Endodermal cell (in vitro differentiated cells): ENCODE measurements at places on chromosomes 13 and 19. TPM values are rescaled to one million over a fixed set of nuclear protein-coding genes. Genes with fewer than 3 reads are reported as not detected.

ZNF439 gene
- total RNA-seq, result 0.38 to 0.65 TPM (median 0.47 TPM) in 3 replicates

DNA sequence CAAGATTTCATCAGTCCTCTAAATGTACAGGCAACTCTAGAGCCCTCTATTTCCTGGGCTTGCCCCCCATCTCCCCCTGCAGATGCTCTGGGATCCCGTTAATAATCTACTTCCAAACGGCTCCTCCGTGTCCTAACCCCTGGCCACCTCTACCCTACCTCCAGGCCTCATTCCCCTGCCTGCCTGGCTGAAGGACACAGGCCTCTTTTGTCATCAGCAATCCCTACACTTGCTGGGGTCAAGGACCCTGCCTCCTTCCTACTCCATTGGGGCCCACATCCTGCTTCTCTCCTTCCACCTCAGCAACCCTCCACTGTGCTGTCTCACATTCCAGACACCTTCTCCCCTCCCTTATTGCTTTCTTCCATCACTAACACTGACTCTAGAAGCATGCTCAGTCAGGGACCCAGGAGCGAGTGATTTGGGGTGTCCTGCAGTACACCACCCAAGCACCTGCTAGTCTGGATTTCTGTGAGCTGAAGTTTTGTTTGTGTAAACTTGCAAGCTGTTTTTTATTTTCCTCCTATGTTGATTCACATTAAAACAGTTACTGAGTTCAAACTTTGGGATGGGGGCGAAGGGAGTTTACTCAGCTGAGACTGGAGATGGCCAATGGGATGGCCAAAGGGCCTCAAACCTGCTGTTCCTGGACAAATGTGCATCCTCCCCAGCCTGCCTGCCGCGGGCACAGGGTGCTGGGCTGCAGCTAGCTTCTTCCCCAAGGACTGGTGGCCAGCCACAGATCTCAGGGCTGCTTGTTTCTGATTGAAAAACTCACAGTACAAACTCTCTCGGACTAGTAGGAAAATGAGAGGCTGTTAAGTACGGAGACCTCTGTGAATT lies 314.7 kb downstream of the FOXO1 start:
- no peaks in the 10 kb centered on the region for H3K36me3 ChIP-seq
- no peaks in the 10 kb centered on the region for H3K27me3 ChIP-seq
- H3K4me1 ChIP-seq, result peaks cover 13% of the 10 kb centered on the region
- H3K4me3 ChIP-seq, result no peak overlapping the region
- no peak overlapping the region for H3K27ac ChIP-seq
- DNase-seq, result no peak

CYP2A7 gene
- not detected in 2 replicates for total RNA-seq

DNA sequence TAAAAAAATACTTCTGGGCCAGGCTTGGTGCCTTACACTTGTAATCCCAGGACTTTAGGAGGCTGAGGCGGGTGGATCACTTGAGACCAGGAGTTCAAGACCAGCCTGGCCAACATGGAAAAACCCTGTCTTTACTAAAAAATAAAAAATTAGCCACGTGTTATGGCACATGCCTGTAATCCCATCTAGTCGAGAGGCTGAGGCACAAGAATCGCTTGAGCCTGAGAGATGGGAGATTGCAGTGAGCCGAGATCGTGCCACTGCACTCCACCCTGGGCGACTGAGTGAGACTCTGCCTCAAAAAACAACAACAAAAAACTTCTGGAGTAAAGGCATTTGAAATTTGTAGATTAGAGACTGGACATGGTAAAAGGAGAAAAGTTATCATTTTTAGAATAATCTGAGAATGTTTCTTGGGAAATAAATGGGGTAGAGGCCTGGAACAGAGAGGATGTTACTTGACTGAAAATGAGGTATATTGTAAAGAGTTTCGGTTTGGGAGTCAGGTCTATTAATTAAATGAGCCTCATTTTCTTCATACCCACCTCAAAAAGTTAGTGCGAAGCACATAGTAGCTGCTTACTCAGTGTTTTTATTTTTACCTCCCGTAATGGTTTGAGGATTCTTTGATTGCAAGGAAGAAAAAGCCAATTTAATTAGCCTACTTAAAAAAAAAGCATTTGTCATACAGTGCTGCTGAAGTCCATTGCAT lies 2.6 kb downstream of the AKAP11 start:
- no peaks in the 10 kb centered on the region for H3K27me3 ChIP-seq
- no peaks in the 10 kb centered on the region for H3K36me3 ChIP-seq
- no peak overlapping the region for H3K27ac ChIP-seq
- peaks cover 2% of the 10 kb centered on the region for H3K4me1 ChIP-seq
- H3K4me3 ChIP-seq, result no peak overlapping the region
- no peak for DNase-seq

DNA sequence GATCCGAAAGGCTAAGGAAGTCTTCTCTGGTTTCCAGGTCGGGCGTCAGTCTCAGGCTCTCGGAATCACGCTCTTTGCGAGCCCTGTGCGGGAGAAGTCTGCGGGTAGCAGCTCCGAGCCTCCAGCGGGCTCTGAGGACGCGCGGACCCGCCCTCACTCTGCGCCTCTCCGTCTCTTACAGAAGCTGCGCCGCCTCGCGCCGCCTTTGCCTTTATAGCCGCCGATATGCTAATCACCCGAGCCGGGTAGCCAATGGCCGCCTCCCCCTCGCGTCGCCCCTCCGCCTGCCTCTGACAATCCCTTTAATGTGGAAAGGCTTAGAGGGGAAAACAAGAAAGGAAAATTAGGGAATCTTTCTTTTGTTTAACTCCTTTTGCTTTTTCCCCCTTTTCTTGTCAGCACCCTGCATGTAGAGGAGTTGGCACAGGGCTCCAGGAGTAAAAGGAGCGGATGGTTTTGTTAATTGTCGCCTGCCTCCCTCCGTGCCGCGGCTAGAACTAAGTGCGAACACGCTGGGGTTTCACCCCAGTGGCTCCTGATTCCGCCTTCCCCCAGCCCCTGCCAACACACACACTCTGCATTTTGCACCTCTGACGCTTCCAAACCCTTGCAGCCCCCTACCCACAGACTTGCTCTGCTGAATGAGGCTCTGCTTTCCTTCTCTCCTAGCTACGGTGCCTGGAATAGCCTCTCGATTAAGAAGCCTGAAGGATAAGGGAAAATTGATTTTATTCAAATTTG lies at the start of gene PCDH8:
PCDH8 (minus strand) TSS at position 186 of the 741 bp plus-strand sequence. CDS start 204 bp downstream, outside the sequence.
- no peaks in the 10 kb centered on the region for H3K36me3 ChIP-seq
- DNase-seq, result peak; percentile 97
- peak within 1 kb of the TSS; percentile 77 for H3K4me3 ChIP-seq
- H3K4me1 ChIP-seq, result peaks cover 4% of the 10 kb centered on the region

DNA sequence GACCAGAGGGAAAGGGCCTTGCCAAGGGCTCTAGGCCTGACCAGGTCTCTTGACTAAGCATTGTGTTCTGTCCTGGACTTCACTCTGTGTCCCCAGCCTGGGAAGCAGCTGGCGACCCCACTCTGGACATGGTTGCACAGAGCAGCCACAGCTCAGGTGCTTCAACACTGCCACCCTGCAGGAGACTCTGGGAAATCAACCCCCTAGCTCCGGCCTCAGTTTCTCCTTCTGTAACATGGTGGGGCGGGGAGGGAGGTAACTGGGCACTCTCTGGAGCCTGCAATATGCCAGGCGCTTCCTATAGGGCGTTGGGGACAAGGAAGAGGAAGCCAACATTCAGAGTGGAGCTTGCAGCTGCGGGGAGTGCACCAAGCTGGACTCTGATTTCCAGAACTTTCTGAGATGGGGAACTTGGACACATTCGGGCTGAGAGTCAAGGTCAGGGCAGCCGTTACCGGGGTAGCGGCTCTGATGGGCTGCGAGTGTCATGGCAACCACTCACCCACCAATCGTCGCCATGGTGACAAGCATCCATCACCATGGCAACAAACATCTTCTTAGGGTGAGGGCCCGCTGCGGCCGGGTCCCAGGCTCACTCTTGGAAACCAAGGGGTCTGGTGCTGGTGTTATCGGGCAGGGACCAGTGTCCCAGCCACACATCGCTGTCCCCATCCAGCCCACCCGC lies 12.8 kb downstream of the F2RL3 start:
- no peak for DNase-seq
- H3K27ac ChIP-seq, result no peak overlapping the region
- H3K4me3 ChIP-seq, result no peak overlapping the region
- H3K4me1 ChIP-seq, result no peaks in the 10 kb centered on the region

TTC9B gene
- not detected in 2 replicates for total RNA-seq

DNA sequence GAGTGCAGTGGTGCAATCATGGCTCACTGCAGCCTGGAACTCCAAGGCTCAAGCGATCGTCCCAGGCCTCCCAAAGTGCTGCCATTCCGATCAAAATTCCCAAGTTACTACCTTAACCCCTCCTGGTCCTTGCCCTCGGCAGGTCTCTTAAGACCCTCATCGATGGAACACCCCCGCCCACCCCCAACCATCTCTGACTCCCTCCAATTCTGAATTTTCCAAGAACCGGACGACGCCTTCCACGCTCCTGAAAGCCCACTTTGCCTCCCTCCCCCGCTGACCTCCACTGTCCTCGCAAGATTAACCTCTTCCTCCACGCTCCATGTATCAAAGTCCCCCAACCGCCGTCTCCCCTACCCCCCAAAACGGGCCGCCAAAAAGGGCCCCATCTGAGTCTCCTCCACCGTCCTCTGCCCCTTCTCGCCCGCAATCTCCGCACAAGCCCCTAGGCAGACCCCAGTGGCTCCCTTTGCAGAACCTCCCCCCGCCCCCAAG lies 539 bp downstream of the DAPK3 start:
- peak overlapping the region; percentile 89 for H3K4me3 ChIP-seq
- no peaks in the 10 kb centered on the region for H3K27me3 ChIP-seq
- peaks cover 38% of the 10 kb centered on the region for H3K36me3 ChIP-seq
- H3K27ac ChIP-seq, result peak overlapping the region; percentile 83
- peak; percentile 62 for DNase-seq
- H3K4me1 ChIP-seq, result no peaks in the 10 kb centered on the region

PCDH17 gene
- total RNA-seq, result 2.7 and 3.7 TPM in 2 replicates

DNA sequence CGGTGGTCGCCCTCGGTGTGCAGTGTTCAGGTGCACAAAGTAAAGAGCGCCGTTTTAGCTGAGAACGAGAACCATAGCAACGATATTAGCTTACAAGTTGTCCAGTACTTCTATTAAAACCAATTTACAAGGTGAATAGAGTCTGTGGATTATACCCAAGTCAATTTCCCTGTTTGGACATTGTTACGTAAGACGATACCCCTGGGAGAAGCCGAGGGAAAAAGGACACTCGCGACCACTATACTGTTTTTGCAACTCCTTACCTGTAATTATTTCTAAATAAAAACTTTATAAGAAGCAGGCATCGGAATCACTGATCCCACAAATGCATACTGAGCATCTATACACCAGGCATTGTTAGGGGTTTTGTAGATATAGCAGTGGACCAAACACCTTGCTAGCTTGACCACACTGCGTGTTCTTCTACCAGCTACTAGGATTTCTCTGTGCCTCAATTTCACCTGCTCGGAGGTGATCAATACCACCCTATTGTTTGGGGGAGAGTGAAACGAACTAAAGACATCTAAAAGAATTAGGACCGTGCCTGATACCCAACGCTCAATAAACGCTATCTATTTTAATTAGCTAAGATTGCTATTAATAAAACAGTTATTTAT lies 488 bp upstream of the EEF2 start:
- peaks cover 40% of the 10 kb centered on the region for H3K36me3 ChIP-seq
- no peak overlapping the region for H3K27ac ChIP-seq
- peak overlapping the region; percentile 93 for H3K4me3 ChIP-seq
- peak; percentile 44 for DNase-seq

PPP5C gene
- total RNA-seq, result 81.6 to 112 TPM (median 110 TPM) in 3 replicates

- peaks cover 9% of the 10 kb centered on the region for H3K4me1 ChIP-seq
- no peak for DNase-seq
- H3K36me3 ChIP-seq, result no peaks in the 10 kb centered on the region
Measured at GRCh38 chr13:114064450-114065140, 67.8 kb downstream of the RASA3 start.

GRCh38 chr13:27617881-27618321 lies 2.4 kb downstream of the LNX2 start:
- H3K4me1 ChIP-seq, result peaks cover 11% of the 10 kb centered on the region
- peaks cover 12% of the 10 kb centered on the region for H3K36me3 ChIP-seq
- no peaks in the 10 kb centered on the region for H3K27me3 ChIP-seq

HAUS5 gene
- total RNA-seq, result 24.2 and 32.4 TPM in 2 replicates

DNA sequence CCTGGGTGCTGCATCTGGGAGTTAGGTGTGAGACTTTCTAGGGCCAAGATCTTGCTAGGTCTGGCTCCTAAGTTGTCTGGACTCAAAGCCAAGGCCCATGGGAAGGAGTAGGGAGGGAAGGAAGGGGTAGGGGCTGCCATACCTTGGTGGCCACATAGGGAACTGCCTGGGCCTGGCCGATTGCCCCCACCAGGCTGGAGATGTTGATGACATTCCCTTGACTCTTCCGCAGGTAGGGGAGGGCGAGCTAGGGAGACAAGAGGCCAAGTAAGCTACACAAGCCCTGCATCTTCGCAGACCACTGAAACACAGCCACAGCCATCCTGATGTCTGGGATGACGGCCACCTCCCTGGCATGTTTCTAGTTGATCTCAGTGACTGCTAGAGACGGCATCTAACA lies 4.1 kb upstream of the BCAT2 start:
- H3K27me3 ChIP-seq, result no peaks in the 10 kb centered on the region
- H3K36me3 ChIP-seq, result peaks cover 9% of the 10 kb centered on the region
- DNase-seq, result no peak
- peaks cover 7% of the 10 kb centered on the region for H3K4me1 ChIP-seq

HCST gene
- 1.5 TPM in 1 of 3 replicates, not detected in the others for total RNA-seq

OR4F17 gene
- total RNA-seq, result not detected in 2 replicates

ZNF563 gene
- total RNA-seq, result 2.0 and 3.1 TPM in 2 replicates

LMTK3 gene
- 14.2 to 14.6 TPM (median 14.5 TPM) in 3 replicates for total RNA-seq

- no peak overlapping the region for H3K4me3 ChIP-seq
- no peak overlapping the region for H3K27ac ChIP-seq
- no peaks in the 10 kb centered on the region for H3K4me1 ChIP-seq
- DNase-seq, result no peak
- H3K27me3 ChIP-seq, result no peaks in the 10 kb centered on the region
Measured at GRCh38 chr19:51754770-51755169, 3.1 kb upstream of the FPR1 start.

DNA sequence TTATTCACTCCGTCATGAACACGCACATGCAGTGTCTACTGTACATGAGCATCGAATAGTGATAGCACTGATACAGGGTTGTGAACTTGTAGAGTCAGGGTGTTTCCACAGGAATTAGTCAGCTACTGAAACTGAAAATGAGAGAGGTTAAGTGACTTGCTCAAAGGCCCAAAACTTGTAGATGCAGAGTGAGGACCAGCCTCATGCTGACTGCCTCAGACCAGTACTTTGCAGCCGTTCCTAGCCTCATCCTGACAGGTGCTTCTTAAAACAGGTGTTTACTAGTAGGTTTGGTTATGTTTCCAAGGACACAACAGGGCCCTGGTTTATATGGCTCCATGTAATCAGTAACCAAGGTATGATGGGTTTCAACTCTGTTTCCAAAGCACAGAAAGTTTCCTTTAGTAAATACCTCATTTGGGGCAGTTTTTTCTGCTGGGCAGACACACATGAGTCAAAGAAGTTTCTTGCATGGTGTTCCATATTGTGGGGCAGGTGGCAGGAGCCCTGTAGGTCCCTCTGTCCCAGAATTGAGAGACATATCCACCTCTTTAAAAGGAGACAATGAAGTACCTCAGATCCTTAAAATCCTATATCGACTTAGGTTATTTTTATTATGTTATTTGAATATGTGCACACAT lies 16.0 kb downstream of the FGF9 start:
- H3K36me3 ChIP-seq, result no peaks in the 10 kb centered on the region
- no peaks in the 10 kb centered on the region for H3K4me1 ChIP-seq
- no peak overlapping the region for H3K27ac ChIP-seq
- peaks cover 6% of the 10 kb centered on the region for H3K27me3 ChIP-seq
- no peak overlapping the region for H3K4me3 ChIP-seq

SOX1 gene
- not detected in 2 replicates for total RNA-seq
